ENCODE measurements at places on chromosomes 11 and 22. TPM values are rescaled to one million over a fixed set of nuclear protein-coding genes. Genes with fewer than 3 reads are reported as not detected.

SCN4B gene
- total RNA-seq = 0.18 TPM

JAML gene
- not detected for total RNA-seq

OR56A1 gene
- not detected for total RNA-seq

CARD10 gene
- 6.1 TPM for total RNA-seq

PGA5 gene
- not detected for total RNA-seq

OR5AP2 gene
- total RNA-seq = not detected

LIPT2 gene
- 2.2 TPM for total RNA-seq

UPK3A gene
- not detected for total RNA-seq

IL10RA gene
- not detected for total RNA-seq

DNA sequence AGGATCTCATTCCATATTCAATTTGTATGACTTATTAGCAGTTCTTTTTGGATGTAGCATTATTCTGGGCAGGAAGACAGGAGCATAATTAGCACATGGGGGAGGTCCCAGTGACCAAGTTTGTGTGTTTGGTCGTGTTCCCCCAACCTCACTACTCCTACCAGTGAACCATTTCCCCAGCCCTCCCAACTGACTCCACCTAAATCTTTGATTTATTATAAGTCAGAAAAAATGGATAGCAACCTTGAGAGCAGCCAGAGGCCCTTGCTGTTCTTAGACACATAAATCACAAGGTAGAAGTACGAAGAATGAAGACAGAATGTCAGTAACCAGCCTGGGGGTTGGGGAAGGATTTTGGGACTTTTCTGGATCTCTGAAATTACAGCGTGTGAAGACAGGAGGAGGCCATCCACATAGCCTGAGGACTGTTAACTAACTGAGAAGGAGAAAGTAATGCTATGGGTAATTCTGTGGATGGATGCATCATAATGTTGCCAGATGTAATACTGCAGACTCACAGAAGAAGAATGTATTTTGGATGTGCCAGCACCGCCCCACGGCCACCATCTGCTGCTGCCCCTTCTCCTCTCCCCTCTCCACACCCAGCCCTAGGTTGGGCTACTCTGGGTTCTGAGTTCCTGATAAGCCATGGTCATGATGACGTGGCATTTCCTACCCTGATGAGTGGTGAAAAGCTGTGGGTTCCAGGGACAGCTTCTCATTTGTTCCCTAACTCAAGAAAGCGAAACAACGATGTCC lies 124.3 kb upstream of the TTC12 start:
- DNase-seq = no peak

DNA sequence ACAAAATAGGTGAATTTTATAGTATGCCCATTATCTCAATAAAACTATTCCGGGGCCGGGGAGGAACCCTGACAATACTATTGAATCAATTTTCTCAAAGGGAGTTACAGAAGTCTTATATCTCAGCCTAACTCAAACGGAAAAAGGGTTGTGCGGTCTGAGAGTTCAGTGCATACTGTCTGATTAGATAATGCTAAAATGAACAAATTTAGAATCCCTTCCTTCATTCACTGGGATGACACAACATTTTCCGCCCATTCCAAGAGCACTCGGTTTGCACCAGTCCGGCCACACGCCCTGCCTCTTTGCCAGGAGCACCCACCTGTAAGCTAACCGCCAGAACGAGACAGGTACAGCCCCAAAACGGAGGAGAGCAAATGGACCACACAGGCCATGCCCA lies 50.0 kb upstream of the NFRKB start:
- DNase-seq = no peak

- DNase-seq = no peak
Observed at GRCh38 chr22:37240941-37241320, 3.1 kb downstream of the RAC2 start.

DNA sequence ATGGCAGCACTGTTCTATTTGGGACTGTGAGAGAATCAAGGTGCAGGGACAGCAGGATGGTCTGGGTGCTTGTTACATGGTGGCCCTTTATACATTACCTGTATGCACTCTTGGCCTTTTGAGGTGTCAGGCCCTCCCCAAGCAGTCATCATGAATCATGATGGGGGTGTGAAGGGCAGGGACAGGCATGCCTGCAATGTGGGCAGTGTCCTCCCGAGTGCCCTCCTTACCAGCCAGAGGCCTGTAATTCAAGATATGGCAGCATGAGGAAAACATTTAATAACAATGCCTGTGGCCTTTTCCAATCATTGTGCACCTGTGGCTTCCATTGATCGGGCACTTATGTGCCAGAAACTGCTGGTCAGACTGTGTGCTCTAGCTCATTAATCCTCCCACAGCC lies 25.5 kb upstream of the CYP2D6 start:
- DNase-seq = no peak

- no peak for DNase-seq
Observed at GRCh38 chr11:45098929-45099328, 47.5 kb upstream of the PRDM11 start.

DNA sequence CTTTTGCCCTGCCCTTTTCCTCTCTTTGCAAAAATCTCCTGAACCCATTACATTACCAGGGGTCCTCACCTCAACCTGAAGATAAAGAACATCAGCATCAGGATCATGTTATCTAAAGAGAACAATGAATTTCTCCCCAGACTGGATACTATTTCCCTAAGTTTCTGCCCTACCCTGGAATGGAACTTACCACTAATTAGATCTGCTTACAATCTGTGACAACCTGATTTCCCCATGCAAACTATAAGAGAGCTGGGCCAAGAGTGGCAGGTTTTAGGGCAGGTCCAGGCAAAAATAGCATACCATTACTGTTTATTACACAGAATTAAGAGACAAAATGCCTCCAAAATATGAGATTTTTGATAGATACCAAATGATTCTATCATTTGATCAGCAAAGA lies 58.0 kb upstream of the GDPD4 start:
- no peak for DNase-seq

GRCh38 chr22:31079095-31079642 lies 1.9 kb upstream of the SMTN start:
- DNase-seq = no peak

GRCh38 chr11:64141081-64141783 lies 24.7 kb downstream of the MACROD1 start:
- no peak for DNase-seq

- no peak for DNase-seq
Observed at GRCh38 chr11:44840085-44840478, 110.6 kb downstream of the TP53I11 start.

- peak; percentile 69 for DNase-seq
Observed at GRCh38 chr11:124415356-124415923, 9.2 kb downstream of the OR8B4 start.

- DNase-seq = no peak
Observed at GRCh38 chr11:75051043-75051442, 45.6 kb downstream of the OR2AT4 start.

- no peak for DNase-seq
Observed at GRCh38 chr11:1088927-1089737, 14.5 kb downstream of the MUC2 start.

DNA sequence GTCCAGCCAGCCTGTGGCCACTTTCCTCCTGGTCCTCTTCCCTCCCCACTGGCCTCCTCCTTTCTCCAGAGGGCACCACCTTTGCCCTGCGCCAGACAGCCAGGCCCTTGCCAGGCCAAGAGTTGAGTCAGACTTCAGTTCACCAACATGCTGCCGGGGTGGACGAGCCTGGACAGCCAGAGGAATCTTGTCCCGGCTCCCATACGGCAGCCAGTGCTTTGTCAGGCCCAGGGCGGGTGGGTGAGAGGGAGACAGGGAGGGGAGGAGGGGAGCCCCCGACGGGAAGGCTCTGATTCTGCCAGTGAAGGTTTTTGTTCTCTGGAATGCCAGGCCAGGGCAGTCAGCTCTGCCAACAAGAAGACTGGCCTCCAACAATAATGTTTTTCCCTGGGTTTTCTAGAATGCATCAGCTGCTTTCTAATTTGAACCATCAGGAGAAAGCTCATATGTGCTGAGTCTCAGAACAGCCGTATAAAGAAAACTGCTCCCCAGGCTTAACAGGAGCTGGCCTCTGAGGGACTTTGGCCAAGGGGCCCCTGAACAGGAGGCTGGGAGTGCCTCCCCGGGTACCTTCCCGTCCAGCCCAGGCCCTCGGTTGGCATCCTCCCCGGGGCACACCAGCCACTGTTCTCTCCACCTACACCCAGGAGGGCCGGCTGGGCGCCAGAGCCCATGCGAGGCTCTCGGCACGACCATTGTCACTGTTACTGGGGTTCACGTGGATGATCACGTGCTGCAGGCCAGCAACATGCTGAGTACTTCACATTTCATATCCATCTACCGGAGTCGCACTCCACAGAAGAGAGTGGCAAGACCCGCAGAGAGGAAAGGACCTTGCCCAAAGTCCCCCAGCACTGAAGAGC lies 28.6 kb downstream of the LIF start:
- no peak for DNase-seq

DNA sequence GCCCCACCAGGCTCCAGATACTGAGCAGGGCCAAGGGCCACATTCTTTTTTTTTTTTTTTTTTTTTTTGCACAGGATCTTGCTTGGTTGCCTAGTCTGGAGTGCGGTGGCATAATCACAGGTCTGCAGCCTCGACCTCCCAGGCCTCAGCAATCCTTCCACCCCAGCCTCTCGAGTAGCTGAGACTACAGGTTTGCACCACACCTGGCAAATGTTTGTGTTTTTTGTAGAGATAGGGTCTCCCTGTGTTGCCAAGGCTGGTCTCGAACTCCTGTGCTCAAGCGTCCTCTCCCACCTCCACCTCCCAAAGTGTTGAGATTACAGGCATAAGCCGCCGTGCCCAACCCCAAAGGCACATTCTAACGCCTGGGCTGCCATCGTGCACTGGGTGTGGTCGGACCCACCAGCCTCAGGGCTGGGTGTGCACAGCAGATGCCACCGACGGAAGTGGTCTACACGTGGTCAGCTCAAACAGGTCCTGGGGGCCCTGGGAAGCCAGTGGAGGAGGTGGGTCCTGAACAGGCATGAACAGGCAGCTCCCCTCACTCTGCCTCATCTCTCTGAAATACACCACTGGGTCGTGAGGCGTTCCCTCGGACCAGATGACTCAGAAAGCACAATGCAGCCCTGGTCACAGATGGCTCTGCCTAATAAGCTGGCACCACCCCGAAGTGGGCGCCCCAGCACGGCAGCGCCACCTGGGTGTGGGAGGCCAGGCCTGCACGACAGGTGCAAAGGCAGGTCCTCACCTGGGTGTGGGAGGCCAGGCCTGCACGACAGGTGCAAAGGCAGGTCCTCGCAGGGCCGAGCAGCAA lies 5.1 kb upstream of the B4GALNT4 start:
- DNase-seq = no peak

- no peak for DNase-seq
Observed at GRCh38 chr11:45698777-45699497, 33.5 kb upstream of the CHST1 start.

DNA sequence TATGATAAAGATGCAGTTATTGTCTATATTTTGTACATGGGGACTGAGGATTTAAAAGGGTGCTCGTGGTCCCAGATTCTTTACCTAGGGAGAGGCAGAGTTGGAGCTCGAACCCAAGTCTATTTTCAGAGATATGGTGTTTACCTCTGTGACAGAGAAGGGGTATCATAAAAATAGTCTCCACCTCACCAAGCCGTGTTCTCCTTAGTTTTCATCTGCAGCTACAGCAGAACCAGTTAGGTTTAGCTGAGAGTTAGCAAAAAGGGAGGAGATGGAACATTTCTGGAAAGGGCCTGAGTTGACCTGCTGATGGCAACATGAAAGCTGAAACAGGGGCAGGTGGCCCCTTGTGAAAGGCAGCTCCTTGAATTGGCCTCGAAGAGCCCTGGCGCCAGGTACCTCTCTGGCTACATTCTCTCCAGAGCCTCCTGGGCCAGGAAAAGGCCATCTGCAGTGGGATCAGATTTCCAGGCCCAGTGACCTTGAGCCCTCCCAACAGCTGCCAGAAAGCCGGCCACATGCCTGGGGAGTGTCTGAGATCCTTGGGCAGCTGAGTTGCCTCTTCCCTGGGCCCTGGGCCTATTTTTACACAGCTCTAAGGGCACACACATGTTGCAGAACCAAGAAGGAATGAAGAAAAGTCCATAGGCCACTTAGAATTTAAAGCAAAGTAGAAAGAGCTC lies 136.6 kb downstream of the NAV2 start:
- peak; percentile 41 for DNase-seq

- no peak for DNase-seq
Observed at GRCh38 chr22:49412236-49412635, 415.4 kb downstream of the BRD1 start.

- DNase-seq = no peak
Observed at GRCh38 chr22:23850136-23850611, 7.5 kb upstream of the SLC2A11 start.

DNA sequence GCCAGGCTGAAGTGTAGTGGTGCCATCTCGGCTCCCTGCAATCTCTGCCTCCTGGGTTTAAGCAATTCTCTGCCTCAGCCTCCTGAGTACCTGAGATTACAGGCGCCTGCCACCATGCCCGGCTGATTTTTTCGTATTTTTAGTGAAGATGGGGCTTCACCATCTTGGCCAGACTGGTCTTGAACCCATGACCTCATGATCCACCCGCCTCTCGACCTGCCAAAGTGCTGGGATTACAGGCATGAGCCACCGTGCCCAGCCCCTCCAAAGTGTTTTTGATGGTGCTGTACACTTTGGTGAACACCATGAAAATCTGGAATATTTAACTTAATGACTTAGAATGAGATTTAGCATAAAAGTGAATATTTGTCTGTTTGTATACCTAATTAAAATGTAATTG lies 5.6 kb downstream of the LUZP2 start:
- DNase-seq = no peak

- DNase-seq = peak; percentile 68
Observed at GRCh38 chr11:66068154-66068821, 1.8 kb upstream of the PACS1 start.

DNA sequence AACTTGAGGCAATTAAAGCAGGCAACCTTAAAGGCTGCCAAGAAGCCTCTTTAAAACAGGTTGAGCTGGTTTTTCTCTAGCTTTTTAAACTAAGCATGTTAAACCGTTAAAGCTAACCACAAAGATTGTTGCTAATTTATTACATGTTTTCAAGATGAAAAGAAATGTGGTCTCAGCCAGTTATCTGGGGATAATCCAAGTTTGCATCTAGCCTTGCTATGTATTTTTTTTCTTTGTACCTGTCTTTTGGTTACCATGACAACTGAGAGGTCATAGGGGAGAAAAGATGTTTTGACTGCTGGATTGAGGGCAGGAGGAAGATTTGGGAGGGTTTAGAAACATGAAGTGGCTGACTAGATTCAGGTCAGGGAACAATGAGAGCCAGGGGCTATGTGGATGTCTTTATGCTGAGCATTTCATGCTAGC lies 19.2 kb upstream of the PGM2L1 start:
- peak; percentile 54 for DNase-seq

GRCh38 chr22:44055805-44056204 lies 31.7 kb downstream of the PARVB start:
- no peak for DNase-seq

GRCh38 chr11:8219257-8220021 lies 44.2 kb downstream of the LMO1 start:
- peak; percentile 55 for DNase-seq

Measured in IMR-90 (cell line).